ENCODE measurements at places on chromosomes 2 and 18.

DNA sequence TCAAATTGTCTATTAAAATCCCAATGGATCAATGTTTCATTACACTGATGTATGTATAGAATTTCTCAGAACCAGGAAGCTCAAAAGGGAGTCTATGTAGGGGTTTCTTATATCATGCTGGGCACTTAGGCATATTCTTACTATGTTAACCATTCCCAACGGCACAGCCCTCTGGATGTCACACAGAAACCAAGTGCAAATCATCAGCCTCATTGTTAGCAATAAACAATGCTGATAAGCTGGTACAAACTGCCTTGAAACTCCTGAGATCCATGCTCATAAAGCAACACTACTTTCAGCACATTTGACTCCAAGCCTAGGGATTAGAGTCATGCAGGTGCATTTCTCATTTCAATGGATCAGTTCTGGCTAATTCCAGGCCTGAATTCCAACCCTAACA lies 730.2 kb upstream of the SLC39A10 start:
- DNase-seq = no peak

DNA sequence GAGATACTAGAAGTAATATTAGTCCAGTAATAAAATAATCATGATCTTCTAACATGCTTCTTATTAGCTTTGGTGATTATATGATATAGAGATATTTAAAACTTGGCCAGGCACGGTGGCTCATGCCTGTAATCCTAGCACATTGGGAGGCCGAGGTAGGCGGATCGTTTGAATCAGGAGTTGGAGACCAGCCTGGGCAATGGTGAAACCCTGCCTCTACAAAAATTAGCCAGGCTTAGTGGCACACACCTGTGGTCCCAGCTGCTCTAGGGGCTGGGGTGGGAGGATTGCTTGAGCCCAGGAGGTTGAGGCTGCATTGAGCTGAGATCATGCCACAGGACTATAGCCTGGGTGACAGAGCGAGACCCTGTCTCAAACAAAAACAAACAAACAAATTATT lies 87.0 kb downstream of the WDR7 start:
- DNase-seq = no peak

- no peak for DNase-seq
Measured at GRCh38 chr2:181859123-181859522, 32.4 kb upstream of the ITPRID2 start.

GRCh38 chr2:656676-657075 lies 20.5 kb downstream of the TMEM18 start:
- DNase-seq = no peak

DNA sequence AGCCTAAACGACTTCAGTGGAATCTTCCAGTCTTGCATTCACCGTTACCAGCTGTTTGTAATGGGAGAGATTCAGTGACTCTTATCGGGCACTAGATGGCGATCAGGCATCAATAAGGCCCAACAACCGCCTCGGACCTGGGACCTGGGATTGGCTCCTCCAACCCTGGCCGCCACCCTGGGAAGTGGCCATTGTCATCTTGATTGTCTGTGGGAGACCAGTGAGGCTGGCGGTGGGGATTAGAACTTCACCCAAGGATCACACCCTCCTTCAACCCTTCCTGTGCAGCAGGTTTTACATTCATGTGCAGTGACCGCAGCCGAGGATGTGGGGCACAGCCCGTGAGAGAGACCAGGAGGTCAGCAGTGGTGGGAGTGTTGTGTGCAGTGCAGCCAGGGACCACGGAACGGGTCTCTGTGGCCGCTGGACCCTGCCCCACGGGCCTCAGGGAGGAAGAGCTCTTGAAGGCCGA lies 85.3 kb downstream of the SPP2 start:
- peak; percentile 58 for DNase-seq
